ENCODE measurements at places on chromosomes 1 and 21.

GRCh38 chr1:245800901-245801605 lies 646.3 kb downstream of the KIF26B start:
- no peak for DNase-seq

GRCh38 chr1:21175324-21175669 lies 1.4 kb downstream of the EIF4G3 start:
- no peak for DNase-seq

DNA sequence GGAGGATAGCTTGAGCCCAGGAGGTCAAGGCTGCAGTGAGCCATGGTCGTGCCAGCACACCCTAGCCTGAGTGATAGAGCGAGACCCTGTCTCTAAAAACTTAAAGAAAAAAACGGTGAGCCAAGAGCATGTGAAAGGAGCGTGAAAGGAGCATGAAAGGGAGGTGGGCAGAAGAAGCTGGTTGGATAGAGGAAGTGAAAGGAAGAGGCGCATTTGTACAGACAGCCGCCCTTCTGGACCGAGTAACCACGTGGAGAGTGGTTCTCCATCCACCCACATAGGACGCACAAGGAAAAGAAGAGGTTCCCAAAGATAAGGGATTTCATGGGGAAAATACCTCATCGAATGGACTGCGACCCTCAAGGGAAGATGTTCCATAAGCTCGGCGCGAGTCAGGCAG lies 60.4 kb upstream of the IFNAR2 start:
- DNase-seq, result no peak

DNA sequence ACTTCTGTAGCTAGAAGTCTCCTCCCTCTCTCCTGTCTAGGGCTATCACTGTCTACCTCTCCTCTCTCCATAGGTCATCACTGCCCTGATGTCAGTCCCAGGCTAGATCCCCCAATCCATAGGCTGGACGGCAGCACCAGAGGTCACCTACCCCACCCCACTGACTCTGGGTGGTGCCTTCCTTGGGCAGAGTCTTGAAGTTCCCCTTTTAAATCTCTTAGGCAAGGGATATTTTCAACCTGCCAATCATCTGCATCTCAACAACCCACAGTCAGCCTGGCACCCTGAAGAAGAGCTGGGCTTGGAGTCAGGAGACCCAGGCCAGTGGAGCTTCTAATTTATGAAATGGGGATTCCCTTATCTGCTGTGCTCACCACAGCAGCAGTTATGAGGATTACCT lies 13.2 kb downstream of the MYBPH start:
- DNase-seq, result no peak

DNA sequence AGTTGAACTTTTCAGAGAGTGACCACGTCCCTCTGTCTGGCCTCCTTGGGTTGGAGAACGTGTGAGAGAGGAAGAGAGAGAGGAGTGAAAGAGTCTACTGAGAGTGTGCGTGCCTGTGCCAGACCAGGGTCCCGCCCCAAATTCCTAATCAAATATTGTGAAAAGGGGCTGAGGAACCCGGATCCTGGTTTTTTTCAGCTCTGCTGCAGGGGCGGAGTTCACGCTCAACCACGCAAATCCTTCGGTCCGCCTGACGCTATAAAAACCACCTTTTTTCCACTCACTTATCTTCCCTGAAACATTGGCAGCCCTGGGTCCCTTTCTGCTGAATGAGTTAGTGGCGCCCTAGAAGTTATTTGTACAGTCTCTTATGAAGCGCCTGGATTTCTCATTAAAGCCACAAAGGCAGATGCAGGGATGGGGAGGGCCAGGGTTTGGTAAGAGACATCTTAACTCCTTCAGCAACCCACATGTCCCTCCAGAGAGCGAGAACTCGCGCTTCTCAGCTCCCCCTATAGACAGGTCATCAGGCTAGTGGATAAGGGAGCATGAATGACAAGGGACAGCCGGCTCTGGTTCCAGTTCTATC lies at the start of gene FMOD:
TSS of gene FMOD (minus strand) at position 86 of the 589 bp plus-strand sequence. CDS start 2,852 bp downstream, outside the sequence.
- no peak for DNase-seq

DNA sequence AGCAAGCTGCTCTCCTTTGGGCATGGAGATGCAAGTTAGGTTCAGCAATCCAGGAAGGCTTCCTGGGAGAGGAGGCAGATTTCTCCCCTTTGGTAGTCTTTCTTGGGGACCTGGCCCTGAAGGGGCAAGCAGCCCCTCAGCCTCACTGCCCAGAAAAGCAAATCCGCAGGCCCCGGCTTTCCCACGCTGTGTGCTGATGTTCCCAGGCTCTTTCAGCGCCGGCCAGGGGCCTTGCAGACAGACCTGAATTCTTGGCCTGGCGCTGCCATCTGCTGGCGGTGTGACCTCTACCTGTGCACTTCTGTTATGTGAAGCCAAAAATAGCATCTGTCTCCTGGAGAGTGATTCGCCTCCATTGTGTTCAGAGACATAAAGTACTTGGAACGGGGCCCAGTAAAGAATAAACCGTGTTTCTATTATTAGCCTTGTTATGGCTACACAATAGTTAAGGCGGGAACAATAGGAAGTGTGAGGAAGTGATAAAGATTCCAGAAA lies 64.8 kb downstream of the ALPL start:
- DNase-seq, result peak; percentile 36

DNA sequence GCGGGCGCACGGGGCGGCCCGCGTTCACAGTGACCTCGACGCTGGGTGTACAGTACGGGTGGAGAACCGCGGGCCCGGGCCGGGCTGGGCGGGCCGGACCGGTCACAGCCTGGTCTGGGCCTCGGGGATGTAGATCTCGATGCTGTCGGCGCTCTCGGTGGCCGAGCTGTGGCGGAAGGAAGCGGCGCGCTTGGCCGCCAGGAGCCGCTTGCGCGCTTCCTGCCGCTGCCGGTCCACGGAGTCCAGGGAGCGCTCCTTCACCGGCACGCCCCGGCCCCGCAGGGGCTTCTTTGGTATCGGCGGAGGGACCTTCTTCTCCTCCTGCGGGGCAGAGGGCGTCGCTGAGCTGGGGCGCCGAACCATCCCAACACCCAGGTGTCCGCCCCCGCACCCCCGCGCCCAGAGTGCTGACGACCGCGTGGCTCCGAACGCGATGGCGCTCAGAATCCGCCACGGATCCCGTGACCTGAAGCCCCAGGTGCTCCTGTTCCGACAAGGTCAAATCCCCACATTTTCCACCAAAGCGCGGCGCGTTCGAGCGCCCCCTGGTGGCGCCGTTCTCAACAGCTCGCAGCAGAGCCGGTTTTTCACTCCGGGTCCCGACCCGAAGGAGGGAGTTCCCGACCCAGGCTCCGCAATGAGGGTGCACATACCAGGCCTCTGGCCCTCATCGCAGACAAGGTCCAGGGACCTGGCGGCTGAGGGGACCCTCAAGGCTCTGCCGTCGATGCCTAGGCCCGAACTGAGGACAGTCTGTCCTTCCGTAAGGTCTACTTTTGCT lies 6.6 kb upstream of the SMIM12 start:
- peak; percentile 64 for DNase-seq

- no peak for DNase-seq
Measured at GRCh38 chr1:230896779-230897178, 28.5 kb upstream of the C1orf198 start.

- DNase-seq, result no peak
Measured at GRCh38 chr1:17742583-17742982, 12.6 kb upstream of the ACTL8 start.

DNA sequence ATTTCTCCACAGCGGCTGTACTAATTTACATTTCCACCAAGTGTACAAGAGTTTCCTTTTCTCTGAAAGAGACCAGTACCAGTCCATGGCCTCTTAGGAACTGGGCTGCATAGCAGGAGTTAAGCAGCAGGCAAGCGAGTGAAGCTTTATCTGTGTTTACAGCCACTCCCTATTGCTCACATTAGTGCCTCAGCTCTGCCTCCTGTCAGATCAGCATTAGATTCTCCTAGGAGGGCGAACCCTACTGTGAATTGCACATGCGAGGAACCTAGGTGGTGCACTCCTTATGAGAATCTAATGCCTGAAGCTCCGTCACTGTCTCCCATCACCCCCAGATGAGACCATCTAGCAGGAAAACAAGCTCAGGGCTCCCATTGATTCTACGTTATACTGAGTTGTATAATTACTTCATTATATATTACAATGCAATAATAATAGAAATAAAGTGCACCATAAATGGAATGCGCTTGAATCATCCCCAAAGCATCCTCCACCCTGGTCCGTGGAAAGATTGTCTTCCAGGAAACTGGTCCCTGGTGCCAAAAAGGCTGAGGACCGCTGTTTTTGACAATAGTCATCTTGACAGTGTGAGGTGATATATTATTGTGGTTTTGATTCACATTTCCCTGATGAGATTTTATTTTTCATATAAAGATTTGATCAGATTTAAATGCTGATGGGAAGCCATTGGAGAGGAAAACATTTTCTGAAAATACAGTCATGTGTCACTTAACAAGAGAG lies 45.5 kb upstream of the MRPS6 start:
- no peak for DNase-seq

DNA sequence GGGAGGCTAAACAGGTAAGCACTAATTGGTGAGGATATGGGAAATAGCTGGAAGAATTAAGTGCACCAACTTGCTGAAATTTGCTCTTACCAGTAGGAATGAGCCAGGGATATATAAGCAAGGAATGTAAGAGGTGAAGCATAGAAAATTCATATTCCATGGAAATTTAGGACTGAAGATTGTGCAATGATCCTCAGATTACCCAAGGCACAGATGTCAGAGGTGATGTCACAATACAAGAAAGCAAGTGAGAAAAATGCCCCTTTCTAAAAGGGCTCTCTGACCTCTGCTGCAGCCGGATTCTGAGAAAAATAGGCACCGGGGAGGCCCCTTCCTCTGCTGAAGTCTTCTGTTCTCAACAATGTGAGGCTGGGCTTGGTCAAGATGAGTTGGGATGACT lies 112.3 kb upstream of the ZNF678 start:
- DNase-seq, result no peak

Measured in ACHN (cell line).